NCI-H1436 (cell line): ENCODE measurements at places on chromosomes 16 and 17.
A peak's percentile ranks its signal among the peaks of the same experiment; 100 is the strongest.

- DNase-seq = no peak
These were observed 1.4 kb upstream of the TBC1D24 start for GRCh38 chr16:2473446-2473926.

DNA sequence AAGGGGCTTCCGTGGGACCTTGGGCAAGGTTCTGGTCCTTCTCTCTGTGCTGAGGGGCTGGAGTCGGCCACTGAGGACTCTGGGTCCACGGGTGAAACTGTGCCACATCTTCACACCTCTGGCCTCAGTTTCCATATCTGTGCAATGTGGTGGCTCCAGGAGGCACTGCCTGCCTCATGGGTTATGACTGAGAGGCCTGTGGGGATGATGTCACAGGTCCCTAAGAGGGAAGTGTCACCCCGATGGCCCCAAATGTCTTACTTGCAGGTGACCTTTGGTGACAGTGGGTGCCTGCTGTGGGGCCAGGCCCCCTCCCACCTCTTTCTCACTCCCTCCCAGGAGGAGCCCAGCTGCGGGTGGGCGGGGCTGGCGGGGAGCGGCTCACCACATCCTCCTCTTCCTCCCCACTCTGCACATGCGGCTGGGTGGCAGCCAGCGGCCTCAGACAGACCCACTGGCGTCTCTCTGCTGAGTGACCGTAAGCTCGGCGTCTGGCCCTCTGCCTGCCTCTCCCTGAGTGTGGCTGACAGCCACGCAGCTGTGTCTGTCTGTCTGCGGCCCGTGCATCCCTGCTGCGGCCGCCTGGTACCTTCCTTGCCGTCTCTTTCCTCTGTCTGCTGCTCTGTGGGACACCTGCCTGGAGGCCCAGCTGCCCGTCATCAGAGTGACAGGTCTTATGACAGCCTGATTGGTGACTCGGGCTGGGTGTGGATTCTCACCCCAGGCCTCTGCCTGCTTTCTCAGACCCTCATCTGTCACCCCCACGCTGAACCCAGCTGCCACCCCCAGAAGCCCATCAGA lies at the start of gene IL21R:
TSS of gene IL21R (plus strand) at position 407 of the 801 bp plus-strand sequence. CDS start 27,898 bp downstream, outside the sequence.
- DNase-seq = no peak

DNA sequence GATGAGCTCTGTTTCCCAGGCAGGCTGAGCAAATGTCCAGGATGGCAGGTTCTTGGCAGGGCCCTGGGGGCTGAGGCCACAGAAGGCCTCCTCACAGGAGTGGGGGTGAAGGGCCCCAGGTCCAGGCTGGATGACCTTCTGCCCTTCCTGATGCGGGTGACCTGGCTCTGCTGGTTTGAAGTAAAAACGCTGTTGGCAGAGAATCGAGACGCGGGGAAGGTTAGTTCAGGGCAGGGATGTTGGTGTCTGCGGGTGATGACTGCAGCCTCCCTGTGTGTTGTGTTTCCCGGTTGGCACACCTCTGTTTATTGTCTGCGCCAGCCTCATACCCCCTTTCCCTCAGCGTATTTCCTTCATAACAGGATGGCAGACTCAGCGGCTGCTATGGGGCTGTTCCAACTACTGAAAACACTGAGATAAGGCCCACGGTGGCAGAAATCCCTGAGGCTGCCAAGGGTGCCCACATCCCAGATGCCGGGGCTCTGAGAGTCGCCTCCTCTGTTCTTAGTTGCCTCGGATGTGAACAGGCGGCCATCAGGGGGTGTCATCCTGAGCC lies 104.6 kb downstream of the METRNL start:
- no peak for DNase-seq

- DNase-seq = no peak
These were observed 17.3 kb upstream of the CLEC18B start for GRCh38 chr16:74438492-74438979.

DNA sequence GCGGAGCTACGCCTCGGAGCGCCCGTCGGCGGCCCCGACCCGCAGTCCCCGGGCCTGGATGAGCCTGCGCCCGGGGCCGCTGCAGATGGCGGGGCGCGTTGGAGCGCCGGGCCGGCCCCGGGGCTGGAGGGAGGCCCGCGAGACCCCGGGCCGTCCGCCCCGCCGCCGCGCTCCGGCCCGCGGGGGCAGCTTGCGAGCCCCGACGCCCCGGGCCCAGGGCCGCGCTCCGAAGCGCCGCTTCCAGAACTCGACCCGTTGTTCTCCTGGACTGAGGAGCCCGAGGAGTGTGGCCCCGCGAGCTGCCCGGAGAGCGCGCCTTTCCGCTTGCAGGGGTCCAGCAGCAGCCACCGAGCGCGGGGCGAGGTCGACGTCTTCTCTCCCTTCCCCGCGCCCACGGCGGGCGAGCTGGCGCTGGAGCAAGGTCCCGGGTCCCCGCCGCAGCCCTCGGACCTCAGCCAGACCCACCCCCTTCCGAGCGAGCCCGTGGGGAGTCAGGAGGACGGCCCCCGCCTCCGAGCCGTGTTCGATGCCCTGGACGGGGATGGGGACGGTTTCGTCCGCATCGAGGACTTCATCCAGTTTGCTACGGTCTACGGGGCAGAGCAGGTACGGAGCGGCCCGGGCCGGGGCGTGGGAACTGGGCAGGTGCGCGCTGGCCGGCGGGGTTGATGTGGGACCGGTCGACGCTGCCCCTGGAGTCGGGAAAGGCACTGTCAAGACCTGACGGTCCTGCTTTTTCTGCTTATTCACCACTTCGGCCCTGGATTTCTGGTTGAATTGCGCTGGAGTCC lies 861 bp downstream of the RAB11FIP3 start:
- DNase-seq = no peak

DNA sequence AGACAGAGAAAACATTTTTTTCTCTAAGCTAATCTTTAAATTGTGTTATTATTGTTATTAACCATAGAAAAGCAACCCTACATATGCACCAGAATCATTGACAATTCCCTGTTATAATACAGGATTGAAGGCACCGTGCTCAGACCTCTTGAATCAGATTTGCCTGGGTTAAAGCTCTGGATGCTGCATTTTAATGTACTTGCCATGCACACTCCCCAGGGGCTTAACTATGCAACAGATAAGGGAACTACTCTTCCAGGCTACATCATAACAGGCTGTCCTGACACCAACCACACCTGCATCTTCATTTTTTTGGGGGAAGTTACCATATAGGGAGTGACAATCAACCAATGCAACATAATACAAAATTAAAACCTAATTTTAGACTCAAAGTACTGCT lies 1187.6 kb upstream of the CDH8 start:
- no peak for DNase-seq

- DNase-seq = no peak
These were observed 29.3 kb downstream of the ACTG1 start for GRCh38 chr17:81483085-81483861.

GRCh38 chr17:42120161-42120769 lies 902 bp downstream of the KAT2A start:
- DNase-seq = no peak

DNA sequence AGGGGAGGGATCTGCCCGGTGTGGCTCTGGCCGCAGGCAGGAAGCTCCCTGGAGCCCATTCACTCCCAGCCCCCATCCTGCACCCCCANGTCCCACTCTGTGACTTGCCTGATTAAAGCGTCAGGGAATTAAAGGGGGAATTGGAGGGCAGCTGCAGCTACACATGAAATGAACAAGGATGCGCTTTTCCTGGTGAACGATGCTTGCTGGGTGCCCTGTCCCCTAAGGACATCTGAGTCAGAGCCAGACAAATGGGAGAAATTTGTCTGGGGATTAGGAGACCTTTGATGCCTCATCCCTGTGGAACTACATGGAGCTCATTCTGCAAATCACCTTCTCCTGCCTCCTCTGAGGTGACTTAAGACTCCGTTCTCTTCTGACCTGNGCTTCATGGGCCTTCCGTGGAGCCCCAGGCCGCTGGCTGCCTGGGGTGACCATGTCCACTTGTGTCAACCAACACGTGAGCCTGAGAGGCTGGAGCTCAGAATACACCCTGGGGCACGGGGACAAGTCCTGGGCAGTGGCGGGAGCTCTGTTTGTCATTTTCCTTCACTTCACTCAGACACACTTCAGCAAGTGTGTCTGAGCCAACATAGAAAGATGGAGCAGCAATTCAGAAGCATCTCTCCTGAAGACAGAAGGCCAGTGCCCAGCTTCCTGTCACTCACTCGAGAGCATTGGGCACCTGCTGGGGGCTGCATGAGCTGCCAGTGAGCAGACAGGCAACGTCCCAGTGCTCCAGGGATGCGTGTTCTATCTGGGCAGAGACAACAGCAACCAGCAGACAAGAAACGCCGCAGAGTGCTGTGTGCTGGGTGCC lies 54.1 kb downstream of the METRNL start:
- DNase-seq = no peak

DNA sequence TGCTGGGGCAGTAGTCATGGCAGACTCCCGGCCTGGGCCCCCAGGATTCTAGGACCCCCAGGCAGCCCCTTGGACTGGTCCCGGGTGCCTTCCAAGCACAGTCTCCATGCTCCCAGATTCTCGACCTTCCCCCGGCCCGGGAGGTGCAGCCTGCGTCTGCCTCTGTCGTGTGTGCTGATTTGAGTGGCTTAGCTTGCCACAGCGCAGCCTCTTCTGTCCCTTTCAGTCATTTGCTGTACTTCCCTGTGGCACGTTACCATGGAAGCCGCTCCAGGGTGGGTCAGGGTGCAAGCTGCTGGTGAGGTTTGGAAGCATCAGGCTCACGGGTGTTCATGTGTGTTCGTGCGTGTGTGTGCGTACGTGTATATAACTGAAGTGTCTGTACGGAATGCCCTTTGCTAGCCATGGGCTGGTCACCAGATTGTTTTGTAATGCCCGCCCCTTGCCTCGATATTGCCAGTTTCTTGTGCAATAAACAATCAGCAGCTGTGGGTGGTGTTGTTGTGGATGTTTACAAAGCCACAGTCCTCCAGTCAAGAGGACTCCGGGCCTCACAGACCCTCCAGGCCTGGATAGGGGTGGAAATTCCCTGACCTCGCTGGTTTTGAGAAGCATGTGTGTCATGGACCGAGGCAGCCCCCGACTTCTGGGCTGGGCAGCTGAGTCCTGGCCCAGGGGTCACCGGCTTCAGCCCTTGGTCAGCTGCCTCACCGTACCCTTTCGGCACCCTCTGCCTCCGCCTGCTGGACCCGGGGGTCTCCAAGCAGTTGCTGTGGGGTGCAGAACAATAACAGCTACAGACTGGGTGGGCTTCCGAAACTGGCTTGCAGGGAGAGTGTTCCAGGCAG lies 9.7 kb upstream of the CLEC18A start:
- DNase-seq = no peak

DNA sequence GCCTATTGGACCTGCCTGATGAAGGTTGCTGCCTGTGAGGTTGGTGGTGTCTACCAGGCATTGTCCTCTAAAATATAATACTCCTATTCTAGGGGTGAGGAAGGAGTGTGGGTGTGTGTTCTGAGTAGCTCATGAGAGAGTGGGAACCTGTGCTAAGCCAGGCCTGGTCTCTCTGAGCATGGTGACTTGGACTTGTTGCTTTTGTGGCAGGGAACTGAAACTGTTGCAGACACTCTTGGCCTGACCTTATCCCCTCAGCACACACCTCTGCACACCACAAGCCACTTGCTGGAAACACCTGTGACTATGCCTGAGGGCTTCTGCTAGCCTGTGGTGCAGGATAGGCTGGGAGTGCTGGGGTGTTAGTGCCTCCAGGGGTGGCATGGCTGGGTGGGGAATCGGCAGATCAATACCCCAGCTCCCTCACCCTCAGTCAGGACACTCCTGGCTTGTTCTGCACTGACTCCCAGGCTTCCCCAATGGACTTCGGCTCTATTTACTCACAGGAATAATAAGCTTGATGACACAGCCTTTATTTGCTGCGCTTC lies 29.9 kb downstream of the PLCG2 start:
- DNase-seq = no peak

- no peak for DNase-seq
These were observed 13.1 kb downstream of the SOST start for GRCh38 chr17:43745541-43745940.

GRCh38 chr17:4150096-4150495 lies 7.1 kb downstream of the CYB5D2 start:
- no peak for DNase-seq

DNA sequence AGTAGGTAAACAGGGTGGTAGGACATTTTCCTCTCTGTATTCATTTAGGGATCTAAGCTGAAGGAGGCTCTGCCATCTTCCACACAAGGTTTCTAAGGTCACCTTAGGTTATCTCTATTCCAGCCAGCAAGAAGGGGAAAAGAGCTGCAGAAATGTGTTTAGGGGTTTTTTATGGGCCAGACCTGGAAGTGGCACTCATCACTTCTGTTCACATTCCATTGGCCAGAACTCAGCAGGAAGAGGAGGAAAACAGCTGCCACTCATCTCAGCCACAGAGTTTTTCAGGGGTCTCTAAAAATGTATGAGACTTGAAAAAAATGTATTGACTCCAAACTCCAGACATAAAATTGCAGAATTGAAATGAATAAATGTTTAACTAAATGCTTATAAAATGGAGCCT lies 65.8 kb downstream of the FTO start:
- no peak for DNase-seq

DNA sequence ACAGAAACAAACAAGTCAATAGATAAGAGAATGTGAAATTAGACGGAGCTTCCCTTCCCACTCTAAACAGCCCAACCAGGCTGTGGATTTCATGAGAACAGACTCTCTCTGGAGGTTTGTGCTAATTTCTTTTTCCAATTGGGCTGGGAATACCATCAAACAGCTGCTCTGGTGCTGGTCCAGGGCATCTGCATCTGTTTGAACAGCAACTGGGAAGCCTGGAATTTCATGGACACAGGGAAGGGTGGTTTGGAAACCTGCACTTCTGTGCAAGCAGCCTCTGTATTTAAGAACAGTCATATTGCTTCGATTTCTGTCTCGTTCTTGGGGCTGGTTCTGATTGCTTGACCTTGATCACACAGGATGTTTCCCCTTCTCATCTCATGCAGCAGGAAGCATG lies 88.7 kb downstream of the FOXL1 start:
- no peak for DNase-seq

GRCh38 chr17:50634224-50634914 lies at the start of gene ABCC3:
ABCC3 (plus strand) TSS chr17:50634881; CDS start chr17:50634937, 56 bp downstream.
- no peak for DNase-seq

DNA sequence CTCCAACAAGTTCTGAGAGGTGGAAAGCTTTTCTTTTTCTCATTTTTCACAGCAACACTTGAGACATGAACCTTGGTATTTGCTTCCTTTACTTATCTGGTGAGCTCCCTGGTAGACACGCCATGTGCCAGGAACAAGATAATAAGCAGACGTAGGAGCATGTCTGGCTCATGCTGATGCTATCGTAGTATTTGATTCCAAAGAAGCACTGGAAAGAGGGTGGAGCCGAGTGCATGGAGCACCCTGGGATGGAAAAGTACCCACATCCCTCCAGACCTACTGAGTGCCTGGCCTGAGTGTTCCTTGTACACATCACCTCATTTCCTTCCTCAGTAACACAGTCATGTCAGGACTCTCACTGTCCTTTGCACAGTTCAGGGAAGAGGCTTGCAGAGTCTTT lies 231.0 kb downstream of the CBLN1 start:
- DNase-seq = no peak

GRCh38 chr17:49779739-49780231 lies 8.7 kb upstream of the KAT7 start:
- DNase-seq = peak; percentile 20
